COR-L47 (cell line): ENCODE measurements at places on chromosomes 3 and 15.
A peak's percentile ranks its signal among the peaks of the same experiment; 100 is the strongest.

DNA sequence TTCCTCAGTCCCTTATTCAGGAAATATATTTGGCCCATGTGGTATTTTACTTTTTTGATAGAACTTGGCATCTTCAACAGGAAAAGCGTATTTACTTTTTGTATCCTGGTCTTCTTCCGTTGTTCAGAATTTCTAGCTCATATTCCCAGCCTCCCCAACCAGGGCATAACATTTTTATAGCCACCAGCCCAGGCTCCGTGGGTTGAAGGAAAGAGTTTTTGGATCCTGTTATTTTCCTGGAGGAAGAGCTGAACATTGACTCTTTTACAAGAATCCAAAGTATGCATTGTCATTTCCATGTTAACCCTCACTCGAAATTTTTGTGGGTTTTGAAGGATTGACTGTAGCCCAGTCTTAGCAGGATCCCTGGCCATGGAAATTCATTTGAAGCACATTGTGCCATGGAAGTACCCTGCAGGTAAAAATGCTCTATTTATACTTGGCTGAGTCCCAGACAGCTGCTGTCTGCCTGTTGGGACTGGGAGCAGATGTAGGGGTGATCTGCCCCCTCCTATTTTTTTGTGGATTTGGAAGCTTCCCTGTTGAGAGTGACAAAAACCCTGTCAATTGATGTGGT lies 98.8 kb downstream of the AKAP13 start:
- DNase-seq: peak; percentile 76

DNA sequence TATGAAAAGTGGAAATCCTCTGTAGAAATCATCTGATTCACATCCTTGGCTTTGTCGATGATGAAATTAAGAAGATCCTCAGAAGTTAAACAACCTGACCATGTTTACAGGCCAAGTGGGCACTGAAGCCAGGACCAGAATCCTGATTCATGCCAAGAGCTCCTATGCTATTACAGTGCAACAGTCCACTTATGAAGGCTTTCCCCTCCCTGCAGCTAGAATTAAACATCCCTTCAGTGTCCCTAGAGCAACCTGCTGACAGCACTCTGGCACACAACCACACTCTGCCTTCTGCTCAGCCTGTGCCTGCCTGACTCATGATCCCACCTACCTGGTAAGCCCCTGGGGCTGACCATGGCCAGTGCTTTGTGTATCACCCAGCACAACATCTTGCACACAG lies 33.8 kb downstream of the TXNRD3 start:
- DNase-seq: no peak

- DNase-seq: no peak
Observed at GRCh38 chr15:89149501-89150101, 61.3 kb downstream of the ABHD2 start.

DNA sequence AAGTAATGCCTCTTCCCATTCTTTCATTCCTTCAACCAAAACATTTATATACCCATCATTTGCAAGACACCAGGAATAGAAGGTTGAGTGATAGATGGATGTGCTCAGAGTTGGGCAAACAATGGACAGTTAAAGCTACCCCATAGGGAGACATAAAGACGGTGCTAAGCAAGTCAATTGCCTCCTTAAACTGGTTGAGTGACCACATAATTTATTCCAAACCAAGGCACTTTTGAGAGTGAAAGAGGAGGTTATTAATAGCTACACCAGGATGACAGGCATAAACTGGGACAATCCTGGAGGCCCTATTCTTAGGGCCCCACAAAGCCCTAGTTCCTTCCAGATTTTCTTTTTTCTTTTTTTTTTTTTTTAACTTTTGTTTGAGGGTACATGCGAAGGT lies 21.4 kb upstream of the DYNC1LI1 start:
- no peak for DNase-seq

- DNase-seq: no peak
Observed at GRCh38 chr3:101963902-101964362, 114.6 kb downstream of the NFKBIZ start.

DNA sequence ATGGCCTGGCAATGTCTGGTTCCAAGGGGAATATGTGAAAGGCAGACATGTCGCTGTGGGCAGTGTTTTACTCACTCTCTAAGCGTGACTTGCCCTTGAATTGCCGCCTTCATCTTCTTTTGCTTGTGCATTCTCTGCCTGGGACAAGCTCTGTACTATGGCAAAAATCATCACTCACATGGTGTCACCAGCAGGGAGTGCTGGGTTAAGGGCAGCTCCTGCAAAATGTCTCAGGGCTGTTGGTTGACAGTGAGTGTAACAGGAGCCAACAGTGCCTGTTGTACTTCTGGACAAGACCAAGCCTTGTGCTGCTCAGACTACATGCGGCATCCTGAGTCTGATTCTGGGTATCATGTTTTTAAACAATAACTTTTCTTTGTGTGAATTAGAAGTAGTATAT lies 45.3 kb upstream of the KY start:
- DNase-seq: no peak

DNA sequence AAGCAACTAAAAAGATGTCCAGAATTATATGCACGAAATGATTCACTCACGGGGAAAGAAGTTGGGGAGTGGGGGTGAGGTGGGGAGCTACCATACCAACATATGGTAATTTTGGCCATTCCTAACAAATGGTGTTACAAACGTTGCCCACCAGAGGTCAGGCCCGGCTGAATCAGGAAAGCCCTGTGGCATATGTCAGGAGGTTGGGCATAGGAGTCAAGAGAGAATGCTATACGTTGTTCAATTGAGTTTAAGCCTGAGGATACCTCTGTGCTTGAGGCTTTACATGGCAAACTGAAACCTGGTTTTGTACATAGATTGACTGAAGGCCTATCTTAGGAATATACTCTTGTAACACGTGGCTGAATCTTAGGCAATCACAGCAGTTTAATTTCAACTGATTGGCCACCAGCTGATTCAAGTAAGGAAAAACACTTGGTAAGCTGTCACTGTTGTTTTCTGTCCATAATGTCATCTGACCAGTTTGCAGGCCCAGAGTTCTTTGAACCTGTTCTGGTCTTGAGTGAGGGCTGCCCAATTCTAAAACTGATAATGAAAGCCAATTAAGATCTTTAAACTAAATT lies 23.4 kb upstream of the SLC2A2 start:
- DNase-seq: peak; percentile 58

DNA sequence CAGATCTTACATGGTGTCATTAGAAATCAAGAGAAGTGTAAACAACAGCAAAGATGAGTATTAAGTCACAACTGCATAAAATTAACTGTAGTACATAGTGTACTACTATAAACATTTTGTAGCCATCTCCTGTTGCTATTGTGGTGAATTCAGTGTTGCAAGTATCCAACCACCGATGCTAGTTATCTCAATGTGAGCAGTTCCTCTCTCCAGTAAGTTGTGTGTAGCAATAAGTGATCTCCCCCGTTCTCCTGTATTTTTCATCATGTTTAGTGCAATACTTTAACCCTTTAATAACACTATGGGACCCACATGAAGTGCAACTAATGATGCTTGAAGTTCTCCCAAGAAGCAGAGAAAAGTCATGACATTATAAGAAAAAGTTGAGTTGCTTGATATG lies 264.7 kb upstream of the KCNH8 start:
- DNase-seq: no peak

DNA sequence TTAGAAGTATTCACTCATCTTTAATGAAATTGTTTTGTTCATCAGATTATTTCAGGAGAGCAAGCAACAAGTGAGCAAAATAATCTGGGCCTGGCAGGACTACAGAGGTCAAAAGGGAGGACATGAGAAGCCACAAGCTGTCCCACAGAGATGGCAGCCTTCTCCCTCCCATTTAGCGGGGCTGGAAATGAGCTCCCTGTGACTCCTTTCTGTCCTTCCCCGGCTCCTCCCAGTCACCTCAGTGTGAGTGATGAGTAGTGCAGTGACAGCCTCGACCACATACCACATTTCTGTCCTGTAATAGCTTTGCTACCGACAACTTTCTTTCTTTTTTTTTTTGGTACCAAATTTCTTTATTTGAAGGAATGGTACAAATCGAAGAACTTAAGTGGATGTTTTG lies 38.0 kb downstream of the RAB7A start:
- DNase-seq: no peak

- DNase-seq: no peak
Observed at GRCh38 chr15:86865920-86866319, 786.2 kb downstream of the AGBL1 start.

DNA sequence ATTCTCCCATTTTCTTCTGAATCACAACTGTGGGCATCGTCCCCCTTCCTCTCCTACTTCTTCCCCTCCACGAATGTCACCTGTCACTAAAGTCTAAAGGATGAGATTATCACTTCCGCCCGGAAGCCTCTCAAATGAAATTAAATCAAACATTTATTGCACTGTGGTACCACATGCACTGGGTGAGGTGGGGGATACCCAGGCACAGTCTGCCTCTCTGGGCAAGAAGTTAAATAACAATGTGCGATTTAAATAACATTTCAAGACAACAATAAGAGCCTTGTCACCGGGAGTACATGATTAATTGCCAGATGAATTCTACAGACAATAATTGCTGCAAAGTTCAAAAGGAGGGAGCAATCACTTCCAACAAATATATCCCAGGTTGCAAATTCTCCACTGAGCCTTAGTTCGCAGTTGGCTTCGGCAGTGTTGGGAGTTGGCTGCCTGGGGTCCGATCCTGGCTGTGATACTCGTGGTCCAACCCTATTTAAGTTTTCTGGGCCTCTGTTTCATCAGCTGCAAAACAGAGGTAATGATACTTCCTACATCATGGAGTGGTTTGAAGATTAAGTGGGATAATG lies 77.7 kb downstream of the FOXP1 start:
- no peak for DNase-seq

- DNase-seq: no peak
Observed at GRCh38 chr15:42359985-42360384, 684 bp downstream of the CAPN3 start.

DNA sequence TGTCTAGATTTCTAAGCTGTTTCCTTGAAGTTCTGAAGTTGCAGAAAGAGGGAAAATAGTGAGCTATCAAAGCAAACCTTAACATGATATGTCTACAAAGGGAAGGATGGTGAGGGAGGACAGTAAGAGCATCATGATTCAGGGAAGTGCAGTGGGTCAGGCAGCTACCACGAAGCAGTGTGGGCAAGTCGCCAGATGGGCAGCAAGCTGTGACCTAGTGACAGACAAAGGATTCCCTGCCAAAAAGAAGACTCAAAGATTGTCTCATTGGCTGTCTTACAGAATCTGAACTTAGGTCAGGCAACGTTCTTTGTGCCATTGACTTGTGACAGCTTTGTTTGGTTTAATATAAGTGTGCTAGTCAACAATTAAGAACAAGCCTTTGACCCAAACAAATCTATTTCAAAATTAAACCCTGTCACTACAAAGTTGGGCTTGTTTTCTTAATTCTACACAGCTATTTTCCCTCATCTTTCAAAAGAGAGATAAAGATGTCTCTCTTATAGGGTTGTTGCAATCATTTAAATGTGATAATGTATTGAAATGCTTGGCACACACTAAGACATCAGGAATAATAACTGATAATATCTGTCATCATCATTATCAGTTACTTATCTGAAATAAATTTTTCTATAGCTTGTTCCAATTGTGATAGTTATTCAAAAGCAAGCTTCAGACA lies 153.3 kb downstream of the ECT2 start:
- peak; percentile 52 for DNase-seq

GRCh38 chr3:56055546-56055945 lies 412.7 kb downstream of the ERC2 start:
- DNase-seq: no peak

GRCh38 chr15:93150910-93151881 lies 62.2 kb upstream of the RGMA start:
- DNase-seq: no peak

GRCh38 chr3:182816181-182816580 lies 22.9 kb downstream of the ATP11B start:
- no peak for DNase-seq

GRCh38 chr3:165156757-165157420 lies 39.3 kb downstream of the SLITRK3 start:
- DNase-seq: no peak

GRCh38 chr15:39300451-39301153 lies 280.3 kb upstream of the THBS1 start:
- DNase-seq: no peak

DNA sequence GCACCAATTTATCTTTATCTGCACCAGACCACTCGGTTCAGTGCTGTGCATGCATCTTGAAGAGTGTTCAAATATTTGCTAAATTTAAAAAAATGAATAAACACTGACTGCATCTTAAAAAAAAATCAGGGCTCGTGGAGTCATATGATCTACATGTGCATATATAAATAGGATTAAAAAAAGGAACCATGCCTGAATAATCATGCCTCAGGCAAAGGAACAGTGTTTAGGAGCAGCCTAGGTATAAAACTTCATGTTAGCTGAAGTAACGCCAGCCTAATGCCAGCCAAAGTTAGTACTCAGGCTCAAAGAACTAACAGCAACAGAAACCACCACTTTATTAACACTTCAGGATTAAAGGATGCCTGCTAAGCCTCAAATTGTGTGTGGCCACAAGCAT lies 9.5 kb downstream of the ABCC5 start:
- DNase-seq: no peak

GRCh38 chr3:14620512-14620911 lies 31.1 kb upstream of the CCDC174 start:
- no peak for DNase-seq

DNA sequence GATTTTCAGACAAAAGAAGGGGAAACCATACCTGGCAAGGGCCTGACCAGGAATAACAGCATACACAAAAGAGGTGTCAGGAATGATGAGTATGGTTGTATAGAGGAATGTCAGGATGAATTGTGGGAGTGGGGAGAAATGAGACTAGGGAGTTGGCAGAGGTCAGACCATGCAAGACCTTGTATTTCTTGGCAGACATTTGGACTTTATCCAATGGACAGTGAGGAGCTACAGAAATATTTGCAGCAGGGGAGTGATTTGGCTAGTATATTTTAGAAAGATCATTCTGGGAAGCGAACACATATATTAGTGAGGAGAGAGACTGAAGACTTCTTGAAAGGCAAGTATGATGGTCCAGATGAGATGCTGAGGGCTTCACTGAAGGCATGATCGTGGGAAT lies 25.4 kb upstream of the ALPK3 start:
- no peak for DNase-seq

DNA sequence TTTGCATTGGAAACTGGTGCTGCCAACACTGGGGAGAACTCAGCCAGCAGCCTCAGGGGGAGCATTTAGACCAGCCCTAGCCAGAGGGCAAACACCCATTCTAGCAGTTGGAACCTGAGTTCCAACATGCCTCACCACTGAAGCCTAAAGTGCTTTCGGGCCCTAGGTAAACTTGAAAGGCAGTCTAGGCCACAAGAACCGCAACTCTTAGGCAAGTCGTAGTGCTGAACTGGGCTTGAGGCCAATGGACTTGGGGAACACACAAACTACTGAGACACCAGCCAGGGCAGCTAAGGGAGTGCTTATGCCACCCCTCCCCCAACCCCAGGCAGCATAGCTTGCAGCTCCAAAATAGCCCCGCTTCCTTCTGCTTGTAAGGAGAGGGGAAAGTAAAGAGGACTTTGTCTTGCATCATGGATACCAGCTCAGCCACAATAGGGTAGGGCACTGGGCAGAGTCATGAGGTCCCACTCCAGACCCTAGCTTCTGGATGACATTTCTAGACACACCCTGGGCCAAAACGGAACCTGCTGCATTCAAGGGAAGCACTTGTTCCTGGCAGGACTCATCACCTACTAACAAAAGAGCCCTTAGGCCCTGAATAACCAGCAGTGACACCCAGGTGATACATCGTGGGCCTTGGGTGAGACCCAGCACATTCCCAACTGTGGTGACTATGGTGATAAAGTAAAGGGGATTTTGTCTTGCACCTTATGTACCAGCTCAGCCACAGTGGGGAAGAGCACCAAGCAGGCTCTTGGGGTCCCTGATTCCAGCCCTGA lies 37.3 kb upstream of the TEX9 start:
- DNase-seq: no peak
